ENCODE measurements at places on chromosomes 4 and X.

DNA sequence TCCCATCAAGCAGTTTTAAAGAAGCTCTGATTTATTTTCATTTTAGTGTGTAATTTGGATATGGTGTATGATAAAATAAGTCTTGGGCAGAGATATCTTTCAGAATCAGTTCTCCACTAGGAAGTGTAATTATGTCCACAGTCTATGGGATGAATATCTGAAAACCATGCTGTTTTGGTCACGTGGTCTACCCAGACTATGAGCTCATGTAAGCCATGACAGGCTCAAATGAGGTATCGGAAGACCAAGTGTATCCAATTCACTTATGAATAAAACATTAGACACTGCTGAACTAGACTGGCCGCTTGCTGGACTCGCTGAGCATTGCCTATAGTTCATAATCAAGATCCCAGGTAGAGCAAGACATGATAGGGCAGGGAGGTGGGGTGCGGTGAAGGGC, 50.5 kb downstream of the SOD3 start:
- no peak for DNase-seq

DNA sequence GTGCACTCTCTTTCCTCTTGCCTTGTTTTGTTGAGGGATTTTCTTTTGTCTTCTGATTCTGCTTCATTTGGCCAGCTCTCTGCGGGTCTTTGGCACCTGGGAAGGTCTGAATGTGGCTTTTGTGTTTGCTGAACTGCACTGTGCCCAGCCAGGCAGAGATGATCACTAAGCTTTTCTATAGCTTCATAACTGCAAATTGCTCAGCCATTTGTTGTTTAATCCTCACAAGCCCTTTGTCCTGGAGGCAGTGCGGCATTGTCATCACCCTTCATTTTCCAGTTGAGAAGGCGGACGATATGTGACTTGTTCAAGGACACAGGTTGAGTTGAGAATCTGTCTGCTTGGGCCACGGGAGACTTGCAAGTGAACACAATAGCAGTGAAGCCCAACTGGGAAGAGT, 46.0 kb upstream of the SFRP2 start:
- no peak for DNase-seq

DNA sequence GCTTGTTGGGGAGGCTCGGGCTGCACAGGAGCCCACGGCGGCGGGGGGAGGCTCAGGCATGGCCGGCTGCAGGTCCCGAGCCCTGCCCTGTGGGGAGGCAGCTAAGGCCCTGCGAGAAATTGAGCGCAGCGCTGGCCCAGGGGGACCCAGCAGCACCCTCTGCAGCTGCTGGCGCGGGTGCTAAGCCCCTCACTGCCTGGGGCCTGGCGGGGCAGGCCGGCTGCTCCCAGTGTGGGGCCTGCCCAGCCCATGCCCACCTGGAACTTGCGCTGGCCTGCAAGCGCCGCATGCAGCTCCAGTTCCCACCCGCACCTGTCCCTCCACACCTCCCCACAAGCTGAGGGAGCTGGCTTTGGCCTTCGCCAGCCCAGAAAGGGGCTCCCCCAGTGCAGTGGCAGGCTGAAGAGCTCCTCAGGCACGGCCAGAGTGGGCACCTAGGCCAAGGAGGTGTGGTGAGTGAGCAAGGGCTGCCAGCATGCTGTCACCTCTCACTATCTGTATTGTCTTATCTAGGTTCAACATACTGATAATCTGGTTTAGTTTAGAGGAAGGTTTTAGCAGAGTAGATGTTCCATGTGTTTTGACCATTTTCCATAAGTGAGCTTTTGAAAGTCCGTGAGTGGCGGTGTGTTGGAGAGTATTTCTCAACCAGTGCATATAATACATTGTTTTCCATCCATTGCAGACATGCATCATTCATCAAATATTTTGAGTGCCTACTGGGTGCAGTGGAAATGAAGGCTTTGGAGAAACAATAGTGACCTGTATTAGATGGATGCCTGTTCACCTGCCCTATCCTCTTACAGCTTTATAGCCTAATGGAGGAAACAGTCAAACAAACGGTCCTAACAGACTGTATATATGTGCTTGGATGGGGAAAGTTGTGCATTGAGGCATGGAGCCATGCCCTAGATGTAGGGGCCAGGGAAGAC, 13.1 kb downstream of the PI4K2B start:
- no peak for DNase-seq

DNA sequence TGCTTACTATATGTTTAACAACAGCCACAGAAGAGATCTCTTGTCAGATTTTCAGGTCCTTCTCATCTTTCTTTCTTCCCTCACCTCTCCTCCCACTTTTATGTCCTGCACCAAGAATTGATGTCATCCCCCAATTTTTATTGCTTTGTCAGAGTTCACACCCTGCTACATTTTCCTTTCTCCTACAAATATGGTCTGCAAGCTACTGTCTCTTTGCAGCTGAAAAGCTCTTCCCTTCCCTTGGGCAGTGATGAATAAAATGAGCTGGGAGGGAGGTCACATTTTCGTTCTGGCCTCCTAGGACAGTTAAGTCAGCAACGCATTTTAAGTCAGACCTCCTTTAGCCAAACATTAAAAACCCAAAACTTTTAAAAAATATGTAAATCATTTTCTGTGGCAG, 26.7 kb upstream of the VEGFD start:
- no peak for DNase-seq

- no peak for DNase-seq
Observed at GRCh38 chrX:110012818-110013485, 10.0 kb downstream of the TMEM164 start.

GRCh38 chr4:92235731-92236130, 68.0 kb upstream of the GRID2 start:
- no peak for DNase-seq

DNA sequence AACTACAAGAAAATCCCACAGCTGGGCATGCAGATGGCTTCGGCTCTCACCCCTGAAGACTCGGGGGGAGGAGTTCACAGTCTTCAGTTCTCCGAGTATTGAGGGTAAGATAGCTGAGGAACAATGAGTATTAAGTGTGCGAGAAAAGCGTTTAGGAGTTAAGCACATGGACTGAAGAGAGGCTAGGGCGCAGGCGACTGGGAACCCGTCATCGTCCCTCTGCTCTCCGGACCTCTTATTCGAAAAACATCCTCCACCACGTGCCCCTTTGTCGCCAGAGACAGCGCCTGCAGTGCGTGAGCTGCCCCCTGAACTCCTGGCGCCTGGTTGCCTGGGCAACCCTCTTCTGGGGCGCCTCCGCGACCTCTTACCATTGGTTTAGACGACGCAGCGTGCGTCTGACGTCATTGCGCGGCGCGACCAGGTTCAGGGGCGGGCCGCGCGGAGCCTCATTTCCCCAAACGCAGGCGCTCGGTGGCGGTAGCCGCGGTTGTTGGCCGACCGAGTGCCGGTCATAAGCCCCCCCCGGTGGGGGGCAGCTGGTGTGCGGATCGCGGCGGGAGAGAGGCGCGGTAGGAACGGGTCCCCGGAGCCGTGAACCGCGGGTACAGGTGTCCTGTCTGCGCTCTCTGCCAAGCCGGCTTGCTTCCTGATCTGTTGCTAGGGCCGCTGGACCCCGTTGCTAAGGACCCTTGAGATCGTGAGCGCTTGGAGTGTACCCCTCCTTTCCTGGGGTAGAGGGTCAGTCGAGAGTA, at the start of gene PACRGL:
Gene PACRGL, plus strand, starts transcription at position 452 of the 755 bp plus-strand sequence. CDS start 4,024 bp downstream, outside the sequence.
- peak; percentile 67 for DNase-seq

GRCh38 chr4:81747242-81747930, 275.7 kb upstream of the RASGEF1B start:
- DNase-seq = no peak

GRCh38 chrX:152637649-152638442, at the start of gene GABRQ:
Gene GABRQ, plus strand, starts transcription at chrX:152637895. Its CDS starts 308 bp downstream, at chrX:152638203.
- no peak for DNase-seq

DNA sequence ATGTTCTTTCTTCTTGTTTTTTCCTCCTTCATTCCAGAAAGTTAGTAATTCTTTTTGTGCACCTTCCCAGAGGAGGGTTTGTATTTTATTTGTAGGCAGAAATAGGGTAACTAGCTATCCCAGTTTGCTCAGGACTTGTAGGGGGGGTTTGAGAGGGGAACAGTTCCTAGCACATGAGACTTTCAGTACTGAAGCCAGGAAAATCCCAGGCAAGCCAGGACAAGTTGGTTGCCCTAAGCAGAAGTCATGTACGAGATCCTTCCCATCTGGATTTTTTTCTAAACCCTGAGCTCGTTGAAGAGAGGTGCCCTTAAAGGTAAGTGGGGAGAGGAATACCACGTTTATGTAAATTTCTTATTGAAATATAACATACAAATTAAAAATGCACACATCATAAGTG, 15.6 kb upstream of the TAB3 start:
- DNase-seq = no peak

- DNase-seq = no peak
Observed at GRCh38 chr4:12138488-12138887, 709.8 kb upstream of the HS3ST1 start.

Measured in stimulated activated CD4-positive, alpha-beta T cell treated with anti-CD3 and anti-CD28 coated beads, Interleukin-1b, Interleukin-23, amount 100 ng/mL, for 1 hour (primary cell).